ENCODE measurements at places on chromosomes 6 and 20.

DNA sequence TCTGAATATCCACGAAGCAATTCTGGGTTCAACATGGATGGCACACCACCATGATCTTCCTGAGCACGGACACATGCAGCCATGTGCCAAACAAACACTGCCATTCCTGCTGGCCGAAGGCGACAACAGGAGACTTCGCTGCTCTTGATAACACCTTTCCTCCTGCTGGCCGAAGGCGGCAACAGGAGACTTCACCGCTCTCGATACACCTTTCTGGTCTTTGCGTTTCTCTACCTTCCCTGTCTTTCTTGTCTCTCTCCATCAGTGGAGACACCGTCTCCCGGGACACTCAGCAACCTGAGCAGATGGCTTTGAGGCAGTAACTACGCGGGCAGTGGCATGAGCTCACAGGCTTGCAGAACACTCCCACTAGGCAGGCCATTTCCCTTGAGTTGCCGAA, 54.9 kb upstream of the MPC1 start:
- DNase-seq: no peak

- no peak for DNase-seq
Measured at GRCh38 chr6:130776287-130776925, 50.8 kb upstream of the SMLR1 start.

GRCh38 chr6:166862287-166862977, 93.9 kb downstream of the RNASET2 start:
- DNase-seq: peak; percentile 60

DNA sequence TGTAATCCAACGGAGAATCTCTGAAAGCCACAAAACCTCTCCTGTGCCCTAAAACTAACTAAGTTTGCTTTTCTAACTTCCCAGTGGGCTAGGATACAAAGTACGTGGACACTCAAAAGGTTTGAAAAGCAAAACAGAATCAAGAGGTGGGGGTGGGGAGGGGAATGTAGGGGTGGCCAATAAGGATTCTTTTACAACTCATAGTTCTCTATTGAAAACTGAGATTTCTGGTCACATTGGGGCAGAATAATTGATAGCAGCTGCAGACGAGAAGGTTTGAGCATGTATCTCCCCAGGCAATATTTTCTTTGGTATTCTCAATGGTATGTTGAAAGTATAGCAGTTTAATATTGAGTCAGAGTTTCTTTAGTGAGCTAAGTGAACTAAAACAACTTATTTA, 376.7 kb upstream of the CITED2 start:
- no peak for DNase-seq

GRCh38 chr6:13373488-13373886, 45.1 kb upstream of the TBC1D7 start:
- no peak for DNase-seq

DNA sequence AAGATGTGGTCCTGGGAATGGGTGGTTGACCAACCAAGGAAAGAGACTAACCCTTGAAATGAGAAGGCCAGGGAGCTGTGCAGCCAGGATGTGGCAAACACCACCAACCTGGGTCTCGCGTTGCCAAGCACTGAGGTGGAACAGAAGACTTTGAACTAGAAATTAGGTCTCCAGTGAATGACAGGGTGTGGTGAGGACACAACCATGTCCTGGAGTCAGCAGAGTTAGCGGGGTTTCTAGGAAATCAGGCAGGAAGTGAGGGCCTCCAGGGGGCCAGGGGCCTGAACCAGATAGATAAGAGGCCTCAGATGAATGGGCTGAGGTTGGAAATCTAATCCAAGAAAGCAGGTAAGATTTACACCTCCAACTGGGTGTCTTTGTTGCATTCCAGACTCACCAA, 353.3 kb upstream of the ARID1B start:
- peak; percentile 54 for DNase-seq

DNA sequence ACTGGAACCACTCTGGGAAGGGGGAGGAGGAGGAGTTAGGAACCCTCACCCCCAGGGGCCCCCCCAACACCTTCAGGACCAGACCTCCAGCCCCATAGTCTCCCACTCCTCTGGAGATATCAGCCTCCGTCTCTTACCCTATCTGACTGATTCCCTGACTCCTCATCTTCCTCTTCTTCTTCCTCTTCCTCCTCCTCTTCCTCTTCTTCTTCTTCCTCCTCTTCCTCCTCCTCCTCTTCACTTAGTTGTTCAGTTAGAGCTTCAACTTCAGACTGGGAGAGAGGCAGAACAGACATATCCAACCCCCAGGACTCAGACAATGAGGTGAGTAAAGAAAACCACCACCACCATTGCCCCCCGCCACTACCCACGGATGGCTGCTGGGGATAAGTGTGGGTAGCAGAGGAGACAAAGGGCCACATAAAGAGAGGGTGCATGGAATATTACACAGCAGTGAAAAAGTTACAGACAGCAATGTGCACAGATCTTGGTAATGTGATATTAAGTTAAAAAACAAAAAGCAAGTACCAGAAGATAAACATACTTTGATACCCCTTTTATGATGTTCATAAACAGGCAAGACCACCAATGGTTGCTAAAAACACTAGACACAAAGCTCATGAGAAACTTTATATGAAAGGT, 8.0 kb downstream of the EHMT2 start:
- DNase-seq: no peak

GRCh38 chr20:57791966-57792365, 82.2 kb upstream of the PMEPA1 start:
- no peak for DNase-seq

DNA sequence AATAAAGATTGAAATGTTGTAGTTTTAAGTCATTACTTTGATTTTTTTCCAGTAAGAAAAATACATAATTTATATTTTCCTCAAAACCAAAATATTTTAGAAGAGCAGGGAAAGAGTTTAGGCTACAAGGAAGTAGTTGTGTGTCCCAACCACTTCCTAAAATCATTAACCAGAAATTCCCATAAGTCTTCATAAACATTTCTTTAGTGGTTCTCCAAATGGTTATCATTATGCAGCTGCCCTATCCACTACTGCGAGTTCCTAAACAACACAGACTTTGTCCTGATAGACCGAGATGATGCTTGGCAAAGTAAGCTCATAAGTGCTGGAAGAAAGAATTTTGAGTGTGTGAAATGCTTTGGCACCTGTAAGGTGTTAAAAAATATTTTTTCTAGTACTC, 93.6 kb downstream of the ARMC2 start:
- no peak for DNase-seq

DNA sequence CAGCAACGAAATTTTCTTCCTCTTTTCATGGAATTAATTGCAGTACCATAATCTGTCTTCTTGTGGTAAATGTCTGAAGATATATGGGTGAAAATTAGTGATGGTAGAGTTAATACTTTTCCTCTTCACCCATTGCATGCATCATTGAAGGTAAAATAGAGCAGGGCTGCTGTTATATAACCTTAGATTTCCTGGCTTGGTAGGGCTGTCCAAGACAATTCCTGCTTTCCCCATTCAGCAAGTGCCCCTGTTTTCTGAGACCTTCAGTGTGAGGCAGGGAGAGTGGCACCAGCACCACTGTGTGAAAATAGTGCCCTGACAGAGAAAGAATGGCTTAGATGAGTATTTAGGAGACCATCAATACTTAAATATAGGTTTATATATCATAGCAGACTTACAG, 202.0 kb downstream of the ZFAND3 start:
- DNase-seq: no peak

DNA sequence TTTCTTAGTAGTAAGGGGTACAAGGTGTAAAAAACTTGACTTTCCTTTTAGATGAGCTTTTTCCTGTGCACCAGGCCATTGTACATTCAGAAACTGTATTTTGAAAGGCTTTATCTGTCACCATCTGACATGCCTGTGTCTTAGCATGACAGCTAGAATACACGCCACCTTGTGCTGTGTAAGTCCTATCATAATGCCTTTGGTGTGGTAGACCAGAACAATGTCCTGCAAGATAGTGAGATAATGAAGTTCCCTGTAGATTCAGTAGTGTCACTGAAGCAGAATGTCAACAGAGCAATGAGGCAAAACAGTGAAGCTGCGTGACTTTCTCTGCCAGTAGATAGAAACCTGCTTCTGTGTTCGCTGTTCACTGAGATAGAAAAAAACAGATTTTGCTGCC, 105.8 kb downstream of the JAG1 start:
- no peak for DNase-seq

- DNase-seq: no peak
Measured at GRCh38 chr20:43408848-43409576, 48.7 kb upstream of the SRSF6 start.

- no peak for DNase-seq
Measured at GRCh38 chr6:69801225-69801624, 4.4 kb upstream of the LMBRD1 start.

DNA sequence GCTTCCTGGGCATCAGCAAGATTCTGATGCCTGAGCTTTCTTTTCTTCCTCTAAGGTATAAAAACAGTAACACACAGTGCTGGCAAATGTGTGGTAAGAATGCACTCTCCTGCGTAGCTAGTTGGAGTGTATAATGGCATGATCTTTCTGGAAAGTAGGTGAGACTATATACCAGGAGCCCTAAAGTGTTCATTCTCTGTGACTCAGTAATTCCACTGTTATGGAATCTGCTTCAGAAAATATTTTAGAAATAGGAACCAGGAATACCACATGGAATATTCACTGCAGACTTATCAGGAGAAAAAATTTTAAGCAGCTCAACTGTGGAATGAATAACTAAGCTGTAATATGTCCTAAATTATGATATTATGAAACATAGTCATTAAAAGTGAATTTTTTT, 16.9 kb upstream of the CSE1L start:
- DNase-seq: no peak

- no peak for DNase-seq
Measured at GRCh38 chr6:154457046-154457713, 53.3 kb downstream of the CNKSR3 start.

DNA sequence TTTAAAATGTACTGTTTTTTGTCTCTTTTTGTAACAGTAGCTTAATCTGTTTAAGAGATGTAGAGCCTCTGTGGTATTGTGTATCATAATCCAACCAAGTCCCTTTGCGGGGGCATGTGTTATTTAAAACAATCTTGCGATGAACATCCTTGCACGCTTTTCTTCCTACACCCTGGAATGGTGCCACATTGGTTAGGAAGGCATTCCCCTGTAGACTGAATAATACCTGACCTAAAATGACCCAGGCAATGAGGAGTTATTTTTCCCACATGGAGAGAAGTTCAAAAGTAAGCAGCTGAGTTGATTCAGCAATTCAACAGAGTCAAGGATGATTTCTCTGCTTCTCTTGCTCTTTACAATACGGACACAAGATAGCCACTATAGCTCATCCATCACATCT, 142.0 kb upstream of the PMEPA1 start:
- DNase-seq: no peak

DNA sequence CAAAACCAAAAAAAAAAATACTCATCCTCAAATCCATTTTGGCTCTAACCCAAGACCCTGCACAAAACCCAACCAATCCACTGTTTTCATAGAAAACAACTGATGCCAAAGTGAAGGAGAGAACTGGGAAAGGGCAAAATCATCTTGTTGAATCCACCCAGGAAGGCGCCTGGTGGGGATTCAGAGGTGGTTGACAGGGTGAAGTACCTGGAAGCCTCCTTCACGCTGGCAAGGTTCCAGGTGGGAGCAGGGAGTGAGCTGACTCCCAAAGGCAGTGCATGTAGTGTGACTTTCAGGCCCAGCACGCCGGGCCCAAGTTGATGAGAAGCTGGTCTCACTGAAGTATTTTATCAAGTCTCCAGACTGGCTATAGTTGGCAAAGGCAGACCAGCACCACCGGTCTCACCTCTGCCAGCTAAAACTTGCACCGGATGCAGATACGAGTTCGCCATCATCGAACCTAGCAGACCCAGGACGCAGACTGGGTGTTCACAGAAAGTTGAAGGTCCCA, 16.5 kb downstream of the PPP1R10 start:
- DNase-seq: no peak

DNA sequence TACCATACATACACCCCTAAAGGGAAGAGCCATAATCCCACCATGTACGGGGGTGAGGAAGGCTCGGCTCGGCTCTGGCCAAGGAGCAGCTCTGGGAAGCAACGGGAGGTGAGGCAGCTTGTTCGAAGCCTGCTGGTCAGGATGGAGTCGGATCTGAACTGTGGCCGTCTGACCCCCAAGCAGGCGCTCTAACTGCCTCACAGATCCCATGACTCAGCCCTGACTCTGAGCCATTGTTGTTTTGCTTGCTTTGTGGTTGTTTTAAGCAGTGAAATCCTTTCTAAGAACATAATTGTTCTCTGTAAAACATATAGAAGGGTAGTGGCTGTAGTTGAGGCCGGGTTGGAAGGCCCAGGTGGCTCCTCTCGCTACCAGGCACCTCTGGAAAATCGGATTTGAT, 10.9 kb downstream of the C6orf132 start:
- DNase-seq: no peak

DNA sequence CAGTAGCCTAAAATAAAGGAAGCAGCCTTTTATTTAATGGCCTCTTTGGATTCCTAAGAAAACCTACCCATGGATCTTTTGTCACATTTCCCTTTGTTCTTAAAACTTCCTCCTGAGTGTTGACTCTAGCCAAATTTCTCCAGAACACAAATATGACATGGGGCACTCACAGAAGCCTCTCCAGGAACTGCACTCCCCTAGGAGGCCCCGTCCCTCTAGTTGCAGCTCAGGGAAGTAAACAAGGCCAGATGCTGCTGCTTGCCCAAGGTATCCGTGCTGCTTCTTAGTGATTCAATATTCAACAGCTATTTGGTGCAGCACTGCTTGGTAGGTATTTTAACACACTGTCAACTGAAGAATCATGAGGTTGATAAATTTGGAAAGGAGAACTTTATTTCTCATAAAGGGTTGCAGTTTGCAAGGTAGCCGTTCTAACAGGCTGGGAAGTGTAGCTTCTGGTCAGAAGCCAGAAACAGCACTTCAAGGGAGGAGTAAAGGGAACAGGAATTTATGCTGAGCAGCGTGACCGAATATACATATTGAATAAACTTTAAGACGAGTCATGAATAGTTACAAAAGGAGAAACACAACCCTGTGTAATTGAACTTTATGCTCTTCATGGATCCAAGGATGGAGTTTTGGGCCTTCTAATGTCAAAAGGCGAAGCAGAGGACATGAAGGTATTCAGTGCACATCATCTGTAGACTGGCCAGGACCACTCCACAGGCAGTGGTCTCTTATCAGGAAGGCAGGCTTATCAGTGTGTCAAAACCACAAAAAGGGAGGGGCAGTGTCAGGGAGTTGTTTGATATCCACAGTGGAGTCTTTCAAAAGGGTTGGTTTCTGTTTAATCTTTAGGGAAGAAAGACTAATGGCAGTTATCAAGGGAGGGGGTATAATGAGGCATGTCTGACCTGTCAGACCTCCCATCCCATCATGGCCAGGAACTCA, 63.3 kb downstream of the CD24 start:
- DNase-seq: no peak

- no peak for DNase-seq
Measured at GRCh38 chr6:7537565-7538174, 3.8 kb upstream of the DSP start.

GRCh38 chr20:62980380-62980960, 26.3 kb downstream of the BHLHE23 start:
- no peak for DNase-seq

GRCh38 chr20:48492715-48493070, 335.1 kb downstream of the PREX1 start:
- DNase-seq: no peak

GRCh38 chr6:34030831-34031624, 114.9 kb downstream of the GRM4 start:
- DNase-seq: no peak

Data from activated CD8-positive, alpha-beta memory T cell treated with anti-CD3 and anti-CD28 coated beads, Interleukin-2, amount 50 U/mL, for 48 hours (primary cell).